Foreskin keratinocyte (primary cell): ENCODE measurements at places on chromosomes 2 and 18.

DNA sequence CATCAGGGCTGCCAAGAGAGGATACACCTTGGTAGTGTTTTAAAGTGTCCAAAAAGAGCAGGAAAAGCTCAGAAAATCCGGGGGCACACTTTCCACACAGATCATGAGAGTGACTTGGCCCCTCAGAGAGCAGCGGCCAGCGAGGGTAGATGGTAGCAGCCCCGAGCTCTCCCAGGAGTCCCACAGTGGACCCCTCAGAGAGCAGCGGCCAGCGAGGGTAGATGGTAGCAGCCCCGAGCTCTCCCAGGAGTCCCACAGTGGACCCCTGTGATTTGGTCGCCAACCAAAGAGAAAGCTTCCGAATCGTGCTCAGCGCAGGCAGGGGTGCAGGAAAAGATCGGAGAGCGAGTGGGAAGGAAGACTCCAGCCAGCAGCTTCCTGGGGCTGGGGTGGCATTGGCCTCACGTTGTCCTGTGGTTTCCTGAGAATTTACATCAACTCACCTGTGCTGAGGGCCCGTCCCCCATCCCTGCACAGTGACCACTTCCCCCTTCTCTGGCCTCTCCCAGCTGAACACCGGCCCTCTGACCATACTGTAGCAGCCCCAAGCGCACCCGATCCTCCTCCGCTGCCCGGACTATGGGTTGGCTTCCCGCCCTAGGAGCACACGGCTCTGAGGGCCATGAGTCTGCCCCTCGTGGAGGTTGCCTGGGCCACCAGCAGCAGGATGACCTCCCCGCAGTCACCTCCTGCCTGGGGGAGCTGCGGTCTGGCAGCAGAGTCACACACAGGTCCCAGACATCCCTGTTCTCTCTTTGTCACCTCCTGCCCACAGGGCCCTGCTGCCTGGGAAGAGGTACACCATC is 33.7 kb downstream of the MTERF4 start:
- DNase-seq = no peak

DNA sequence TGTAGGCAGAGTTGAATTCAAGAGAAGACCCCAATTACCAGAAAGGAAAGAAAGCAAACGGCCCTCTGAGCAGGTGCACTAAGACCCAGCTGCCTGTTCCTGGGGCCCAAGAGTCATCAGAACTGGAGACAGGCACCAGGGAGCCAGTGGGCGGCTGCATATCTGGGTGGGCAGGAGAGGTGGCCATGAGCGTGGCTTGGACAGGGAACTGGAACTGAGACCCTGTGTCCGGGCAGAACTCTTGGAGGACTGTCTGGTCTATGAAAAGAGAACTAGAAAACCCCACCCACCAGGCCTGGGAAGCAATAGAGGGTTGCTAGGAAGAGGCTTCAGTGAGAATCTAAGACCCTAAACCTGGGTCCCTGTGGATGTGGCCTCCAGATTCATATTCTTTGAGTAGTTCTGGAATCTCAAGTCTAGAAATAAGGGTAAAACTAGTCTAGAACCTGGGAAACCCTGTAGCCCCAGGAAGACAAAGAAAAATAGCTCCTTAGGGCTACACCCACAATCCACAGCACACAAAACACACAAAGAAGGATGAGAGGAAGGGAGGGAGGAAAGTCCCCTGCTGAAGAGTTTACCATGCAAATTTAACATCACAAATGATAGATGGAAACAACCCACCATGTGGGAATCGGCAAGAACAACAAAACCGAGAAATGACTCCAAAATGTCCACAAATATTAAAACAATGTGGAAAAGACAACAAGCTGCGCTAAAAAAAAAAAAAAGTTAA is 147.0 kb downstream of the HDAC4 start:
- DNase-seq = no peak

GRCh38 chr2:68505603-68506159 is 38.3 kb downstream of the APLF start:
- no peak for DNase-seq

DNA sequence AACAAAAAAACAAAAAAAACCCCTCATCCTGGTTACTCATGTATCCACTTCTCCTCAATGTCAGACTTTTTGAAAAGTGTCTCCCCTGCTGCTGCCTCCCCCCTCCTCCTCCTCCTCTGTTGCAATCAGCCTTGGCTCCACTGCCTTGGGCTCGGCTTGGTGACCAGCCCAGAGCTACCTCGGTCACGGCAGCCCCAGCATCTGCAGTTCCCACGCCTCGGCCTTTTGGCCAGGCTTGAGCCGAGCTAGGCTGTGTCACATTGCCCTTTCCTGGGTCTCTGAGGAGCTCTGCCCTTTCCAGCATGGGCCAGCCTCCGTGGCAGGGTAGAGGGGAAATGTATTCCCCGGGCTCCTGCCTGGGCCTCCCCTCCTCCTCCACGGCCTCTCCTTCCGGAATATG is 22.7 kb upstream of the INHBB start:
- no peak for DNase-seq

GRCh38 chr2:127790694-127791529 is 20.1 kb downstream of the WDR33 start:
- DNase-seq = no peak

DNA sequence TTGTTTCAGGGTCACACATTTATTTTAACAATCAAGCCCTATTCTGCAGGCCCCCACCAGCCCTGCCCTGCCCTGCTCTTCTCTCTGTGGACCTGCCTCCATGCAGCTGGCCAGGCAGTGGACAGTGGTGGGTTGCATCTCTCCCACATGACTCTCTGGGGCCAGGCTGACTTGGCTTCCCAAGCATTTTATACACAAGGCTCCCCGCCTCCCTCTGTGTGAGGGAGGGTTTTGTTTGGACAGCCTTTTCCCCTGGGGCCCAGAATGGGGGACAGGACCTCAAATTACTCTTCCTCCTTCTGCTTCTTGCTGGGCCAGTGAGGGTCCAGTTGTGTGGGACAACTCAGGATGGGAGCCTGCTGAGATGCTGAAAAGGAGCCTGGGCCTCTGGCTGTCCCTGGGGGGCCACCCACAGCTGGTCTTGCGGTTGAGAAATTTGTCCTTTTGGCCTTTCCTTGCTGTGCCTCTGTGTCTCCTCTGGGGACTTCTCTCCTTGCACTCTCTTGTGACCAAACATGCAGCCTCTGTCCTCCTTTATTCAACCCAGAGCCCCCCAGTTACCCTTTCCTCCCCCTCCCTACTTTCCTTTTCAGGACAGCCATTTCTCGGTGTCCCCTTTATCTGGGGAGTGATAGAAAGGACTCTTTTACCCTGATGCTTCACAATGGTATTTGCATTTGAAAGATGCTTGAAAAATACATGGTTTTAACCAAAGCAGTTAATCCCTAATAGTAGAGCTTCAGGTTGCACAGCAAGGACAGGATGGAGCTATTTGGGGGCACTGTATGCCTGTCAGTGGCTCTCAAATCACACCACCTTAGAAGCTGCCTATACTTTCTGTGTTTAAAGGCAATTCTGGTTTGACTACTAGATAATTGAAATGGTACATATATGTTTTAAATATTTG is 151.1 kb downstream of the FHOD3 start:
- DNase-seq = no peak

DNA sequence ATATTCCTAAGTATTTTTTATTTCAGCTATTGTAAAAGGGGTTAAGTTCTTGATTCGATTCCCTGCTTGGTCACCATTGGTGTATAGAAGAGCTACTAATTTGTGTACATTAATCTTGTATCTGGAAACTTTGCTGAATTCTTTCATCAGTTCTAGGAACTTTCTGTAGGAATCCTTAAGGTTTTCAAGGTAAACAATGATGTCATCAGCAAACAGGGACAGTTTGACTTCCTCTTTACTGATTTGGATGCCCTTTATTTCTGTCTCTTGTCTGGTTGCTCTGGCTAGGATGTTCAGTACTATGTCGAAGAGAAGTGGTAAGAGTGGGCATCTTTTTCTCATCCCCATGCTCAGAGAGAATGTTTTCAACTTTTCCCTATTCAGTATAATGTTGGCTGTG is 252.7 kb downstream of the NR4A2 start:
- DNase-seq = no peak
